Activated CD8-positive, alpha-beta memory T cell treated with anti-CD3 and anti-CD28 coated beads for 1 hour (primary cell): ENCODE measurements at places on chromosomes 2 and 18.

- DNase-seq, result no peak
These were observed 36.6 kb upstream of the PRLH start for GRCh38 chr2:237529452-237530402.

GRCh38 chr2:175929850-175930249, 72.2 kb downstream of the LNPK start:
- no peak for DNase-seq

GRCh38 chr2:43307046-43307445, 80.6 kb upstream of the ZFP36L2 start:
- no peak for DNase-seq

DNA sequence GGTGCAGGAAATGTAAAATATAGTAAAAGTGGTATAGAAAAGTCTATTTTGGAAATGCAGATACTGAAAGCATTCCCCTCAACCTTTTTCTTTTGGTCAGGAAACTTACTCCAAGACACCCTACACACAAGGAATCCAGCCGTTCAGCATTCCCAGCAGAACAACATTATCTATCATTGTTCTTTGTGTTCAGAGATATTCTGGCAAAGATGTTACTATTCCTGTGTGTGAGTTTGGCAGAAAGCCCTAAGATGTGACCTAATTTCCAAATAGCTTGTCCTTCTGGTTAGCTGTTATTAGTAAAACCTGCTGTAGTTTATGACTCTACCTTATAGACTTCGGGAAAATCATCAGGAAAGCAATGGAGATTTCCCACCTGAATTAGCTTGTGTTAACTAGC, 78.1 kb upstream of the PELI1 start:
- no peak for DNase-seq

DNA sequence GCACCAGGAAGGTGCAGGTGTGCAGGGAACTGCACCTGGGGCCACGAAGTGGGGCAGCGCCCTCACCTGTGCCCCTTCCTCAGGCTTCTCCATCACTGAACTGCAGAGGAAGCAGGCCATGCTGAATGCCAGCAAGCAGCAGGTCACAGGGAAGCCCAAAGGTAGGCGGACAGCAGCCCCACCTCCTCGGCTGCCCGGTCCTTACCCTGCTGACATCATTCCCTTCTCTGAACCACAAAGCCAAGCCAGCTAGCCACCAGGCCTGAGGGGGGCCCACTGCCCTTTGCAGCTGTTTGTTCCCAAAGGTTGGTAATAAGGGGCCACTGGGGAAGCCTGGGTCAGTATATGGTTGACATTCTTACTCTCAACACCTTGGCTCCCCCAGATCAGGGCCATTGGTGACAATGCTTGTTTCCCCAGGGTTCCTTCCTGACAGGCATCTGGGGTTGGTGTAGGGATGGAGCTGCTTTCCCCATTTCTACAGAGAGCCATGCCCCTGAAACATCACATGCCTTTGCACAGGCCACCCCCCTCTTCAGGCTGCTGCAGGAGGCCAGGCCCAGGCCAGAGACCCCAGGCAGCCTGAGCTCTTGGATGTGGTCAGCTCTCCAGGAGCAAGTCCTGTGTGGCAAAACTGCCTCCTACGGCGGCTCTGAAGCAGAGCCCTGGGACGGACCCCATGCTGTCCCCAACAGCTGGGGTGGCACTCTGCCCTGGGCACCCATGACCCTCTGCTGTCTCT, 47.8 kb downstream of the FAM168B start:
- DNase-seq, result no peak

GRCh38 chr2:187552828-187553681, 1.2 kb downstream of the TFPI start:
- no peak for DNase-seq

DNA sequence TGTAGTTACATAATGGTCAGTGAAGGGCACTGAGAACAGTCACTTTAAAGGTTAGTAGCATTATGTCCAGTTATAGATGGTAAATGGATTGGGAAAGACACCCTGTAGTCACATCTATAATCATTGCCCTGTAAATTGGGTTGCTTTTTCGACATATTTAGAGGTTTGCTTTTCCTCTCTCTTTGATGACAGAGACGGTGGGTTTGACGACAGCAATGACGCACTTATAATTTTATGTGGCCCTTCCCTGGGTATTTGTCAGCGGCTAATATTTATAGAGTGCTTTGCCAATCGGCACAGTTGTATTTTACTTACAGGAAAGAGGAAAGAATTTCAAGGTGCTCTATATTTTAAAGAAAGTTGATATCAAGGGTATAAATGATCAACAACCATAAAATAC, 2.8 kb downstream of the CPS1 start:
- DNase-seq, result no peak

DNA sequence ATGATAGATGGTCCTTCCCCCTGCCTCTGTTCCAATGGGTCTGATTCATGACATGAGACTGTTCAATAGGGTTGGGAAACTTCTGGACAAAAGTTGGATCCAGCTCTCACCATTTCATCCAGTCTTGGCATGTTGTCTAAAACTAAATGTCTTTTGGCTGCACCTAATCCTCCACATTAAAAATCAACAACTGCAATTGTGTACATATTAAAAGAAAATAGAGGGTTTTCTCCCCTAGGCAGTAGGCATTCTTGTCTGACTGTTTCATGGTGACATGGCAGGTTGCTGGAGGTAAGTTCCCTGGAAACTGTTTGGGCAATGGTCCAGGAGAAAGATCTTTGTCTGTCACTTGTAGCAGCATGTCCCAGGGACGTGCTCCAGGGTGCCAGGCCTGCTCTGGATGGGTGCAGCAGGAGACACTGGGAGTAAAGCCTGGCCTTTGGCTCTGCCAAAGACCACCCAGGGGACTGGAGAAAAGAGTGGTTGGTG, 135.8 kb downstream of the TCF4 start:
- DNase-seq, result no peak

DNA sequence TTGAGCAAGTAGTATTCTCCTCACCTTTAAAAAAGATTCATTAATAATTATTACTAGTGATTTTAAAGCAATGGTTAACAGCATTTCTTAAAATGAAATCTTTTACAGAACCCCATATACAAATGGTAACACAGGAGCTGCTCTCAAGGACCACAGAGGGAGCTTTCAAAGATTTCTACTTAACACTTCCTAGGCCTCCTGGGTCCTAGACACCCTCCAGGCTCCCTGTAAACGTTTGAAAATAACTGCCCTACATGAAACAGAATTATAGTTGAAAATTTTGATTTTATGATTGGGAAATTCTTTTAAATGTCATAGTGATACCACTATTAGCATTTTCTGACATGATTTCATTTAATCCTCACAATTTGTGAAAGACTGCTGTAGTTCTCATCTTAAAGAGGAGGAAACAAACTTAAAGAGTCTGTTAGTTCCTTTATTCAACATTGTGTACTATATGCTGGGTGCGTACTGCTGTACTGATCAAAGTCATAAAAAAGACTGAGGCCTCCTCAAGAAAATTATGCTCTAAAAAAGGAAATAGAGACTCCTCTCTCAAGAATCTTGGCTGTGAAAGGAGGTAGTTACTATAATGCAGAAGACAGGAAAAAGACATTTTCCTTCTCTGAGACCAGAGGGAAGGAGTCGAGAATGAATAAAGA, 10.6 kb downstream of the CUL3 start:
- no peak for DNase-seq
